ENCODE measurements at places on chromosomes 6 and 20.

DNA sequence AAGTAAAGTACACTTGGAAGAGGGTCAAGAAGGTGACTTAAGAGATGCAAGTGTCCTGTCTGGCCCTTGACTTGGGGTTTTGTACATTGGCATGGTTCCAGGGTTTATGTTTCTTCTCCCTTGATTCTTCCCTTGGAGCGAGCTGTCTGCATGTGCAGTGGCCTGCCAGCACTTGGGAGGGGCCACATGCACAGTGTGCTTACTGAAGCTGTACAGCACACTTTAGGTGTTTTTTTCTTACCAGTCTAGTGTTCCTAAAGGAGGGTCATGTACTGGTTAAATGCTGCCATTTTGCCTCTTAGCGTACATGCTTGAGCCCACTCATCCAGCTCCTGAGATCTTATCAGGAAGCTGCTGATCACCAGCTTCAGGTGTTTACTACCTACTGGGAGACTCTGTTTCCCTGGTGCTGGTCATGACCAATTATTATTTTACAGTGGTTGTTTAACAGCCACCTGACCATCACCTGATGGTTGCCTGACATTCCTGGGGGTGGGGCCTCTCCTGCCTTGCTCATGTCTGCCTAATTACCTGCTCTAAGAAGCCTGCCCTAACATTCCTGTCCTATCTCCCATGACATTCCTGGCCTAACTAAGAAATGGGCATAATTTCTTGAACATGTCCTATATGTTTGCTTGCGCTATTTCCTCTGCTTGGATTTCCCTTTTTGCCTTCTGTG is 182.9 kb downstream of the MCHR2 start:
- DNase-seq: no peak

- DNase-seq: no peak
Observed at GRCh38 chr6:128121190-128121589, 220.3 kb upstream of the THEMIS start.

DNA sequence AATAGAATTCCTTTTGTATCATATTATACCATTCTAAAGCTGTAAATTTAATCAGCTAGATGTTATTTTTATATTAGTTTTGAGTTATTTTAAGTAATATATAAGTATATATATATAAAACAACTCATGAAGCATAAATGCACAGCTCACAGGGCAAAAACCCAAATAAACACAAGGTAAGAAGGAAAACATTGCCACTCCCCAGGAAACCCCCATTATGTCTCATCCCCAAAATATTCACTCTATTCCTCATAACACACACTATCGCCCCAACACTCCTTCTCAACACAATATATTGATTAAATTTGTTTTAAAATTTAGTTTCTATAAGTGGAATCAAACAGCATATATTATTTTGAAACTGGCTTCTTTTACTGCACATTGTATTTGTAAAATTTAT is 98.6 kb upstream of the FAM83B start:
- DNase-seq: no peak

DNA sequence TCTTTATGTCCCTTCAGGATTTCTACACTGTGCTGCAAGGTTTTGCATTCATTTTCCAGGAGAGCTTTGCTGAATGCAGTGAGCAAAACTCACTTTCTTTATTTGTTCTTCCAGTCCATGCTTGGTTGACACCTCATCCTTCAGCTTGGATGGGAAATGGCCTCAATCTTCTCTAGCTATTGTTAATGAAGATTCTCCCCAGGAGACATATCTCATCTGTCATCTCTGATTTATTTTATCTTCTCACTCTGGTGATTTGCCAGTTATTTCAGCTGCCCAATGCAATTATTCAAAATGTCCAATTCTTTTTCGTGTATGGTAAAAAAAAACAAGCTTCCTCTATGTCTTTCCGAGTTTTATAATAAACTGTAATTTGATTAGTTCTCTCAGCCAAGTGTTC is 77.9 kb upstream of the PAK5 start:
- DNase-seq: no peak

- no peak for DNase-seq
Observed at GRCh38 chr20:31890646-31891045, 20.2 kb downstream of the TTLL9 start.

GRCh38 chr20:19952392-19952791 is 64.8 kb upstream of the NAA20 start:
- DNase-seq: no peak

DNA sequence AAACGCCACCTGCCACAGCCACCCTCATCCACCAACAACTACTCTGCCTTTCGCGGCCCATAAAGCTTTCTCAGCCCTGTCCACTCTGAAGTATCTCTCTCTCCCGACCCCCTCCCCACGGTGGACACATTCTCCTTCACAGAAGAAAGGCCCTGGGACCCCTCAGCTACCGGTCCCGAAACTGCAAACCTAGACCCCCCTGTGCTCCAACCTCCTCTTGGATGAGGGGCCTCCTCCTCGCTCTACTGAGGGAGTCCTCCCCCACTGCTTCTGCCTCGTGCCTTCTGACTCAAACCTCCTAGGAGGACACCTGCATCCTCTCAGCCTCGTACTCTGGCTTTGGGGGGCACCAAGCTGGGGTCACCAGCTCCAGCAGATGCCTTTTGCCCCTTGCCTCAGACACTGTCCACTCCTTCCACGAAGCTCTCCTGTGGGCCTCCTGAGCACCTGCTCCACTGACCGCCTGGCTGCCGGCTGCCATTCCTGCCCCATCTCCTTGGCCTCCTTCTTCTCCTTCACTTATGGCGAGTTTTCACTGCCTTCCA is 24.9 kb downstream of the RNASET2 start:
- no peak for DNase-seq

GRCh38 chr20:13458860-13459451 is 179.8 kb downstream of the TASP1 start:
- peak; percentile 22 for DNase-seq

- no peak for DNase-seq
Observed at GRCh38 chr20:63823691-63824311, 7.3 kb downstream of the ZBTB46 start.

DNA sequence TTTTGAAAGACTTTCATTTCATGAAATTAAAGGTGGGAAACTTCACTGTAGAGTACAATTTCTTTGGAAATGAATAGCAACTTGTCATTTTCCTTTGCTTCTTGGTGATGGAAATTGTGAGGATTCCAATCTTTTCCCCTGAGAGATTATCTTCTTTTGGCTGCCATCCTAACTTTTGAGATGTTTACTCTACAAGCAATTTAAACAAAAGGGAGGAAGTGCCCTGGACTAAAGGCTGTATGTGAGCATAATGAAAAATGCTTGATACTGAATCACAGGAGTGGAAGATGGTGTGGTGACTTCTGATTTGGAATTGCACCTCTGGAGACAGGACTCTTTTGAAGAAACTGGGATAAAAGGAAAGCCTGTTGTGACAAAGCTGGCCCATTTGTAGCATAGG is 43.1 kb upstream of the JAG1 start:
- DNase-seq: no peak

- peak; percentile 50 for DNase-seq
Observed at GRCh38 chr6:157632821-157633220, 190.2 kb upstream of the SNX9 start.

- DNase-seq: no peak
Observed at GRCh38 chr20:61067221-61067620, 184.8 kb upstream of the CDH4 start.

DNA sequence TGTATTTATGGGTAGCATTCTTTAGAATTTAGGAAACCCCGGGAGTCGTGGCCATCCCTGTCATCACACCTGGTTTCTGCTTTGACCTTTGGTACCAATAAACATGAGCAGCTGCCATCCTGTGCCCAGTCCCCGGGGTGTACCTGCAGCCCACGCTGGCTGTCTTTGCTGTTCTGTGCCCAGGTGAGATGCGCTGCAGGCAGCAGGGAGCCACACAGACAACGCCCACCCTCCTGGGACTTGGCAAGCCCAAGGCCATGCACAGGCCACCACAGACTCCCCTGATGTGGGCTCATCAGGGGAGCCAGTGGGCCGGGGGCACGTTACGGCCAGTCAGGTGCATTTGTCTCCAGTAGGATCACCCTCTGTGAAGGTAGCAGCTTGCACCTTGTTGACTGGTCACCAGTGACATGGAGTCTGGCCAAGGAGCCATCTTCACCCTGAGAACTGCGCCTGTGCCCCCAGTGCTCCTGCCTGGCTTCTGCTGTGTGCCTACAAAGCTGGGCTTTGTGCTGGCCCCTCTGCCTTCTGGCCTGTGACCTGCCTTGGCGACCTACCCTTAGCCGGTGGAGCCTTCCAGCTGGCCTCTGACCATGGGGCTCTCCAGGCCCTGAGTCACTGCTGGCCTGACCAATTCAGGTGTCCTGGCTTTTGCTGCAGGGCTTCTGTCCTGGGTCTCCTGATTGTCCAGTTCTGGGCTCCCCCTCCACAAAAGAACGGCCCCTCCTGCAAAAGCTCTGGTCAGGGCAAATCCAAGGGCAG is 14.2 kb upstream of the UNC93A start:
- no peak for DNase-seq

GRCh38 chr20:15061955-15062354 is 724.5 kb upstream of the FLRT3 start:
- no peak for DNase-seq

DNA sequence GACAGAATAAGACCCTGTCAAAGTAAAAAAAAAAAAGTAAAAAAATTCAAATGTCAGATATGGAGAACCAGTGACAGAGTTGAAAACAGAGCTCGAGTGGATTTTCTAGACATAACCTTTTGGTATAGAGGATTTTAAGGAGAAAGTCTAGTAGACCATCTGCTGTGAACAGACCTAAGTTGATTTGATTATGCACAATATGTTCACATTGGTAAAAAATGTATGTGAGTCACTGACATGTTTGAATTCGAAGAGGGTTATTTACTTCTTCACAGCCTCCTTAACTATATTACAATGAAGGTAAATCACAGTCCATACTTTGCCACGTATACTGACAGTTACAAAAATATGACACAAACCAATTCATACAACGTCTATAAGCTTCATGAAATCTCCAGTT is 7.4 kb downstream of the TINAG start:
- DNase-seq: no peak

- peak; percentile 4 for DNase-seq
Observed at GRCh38 chr6:74137911-74138310, 441.9 kb downstream of the CD109 start.

DNA sequence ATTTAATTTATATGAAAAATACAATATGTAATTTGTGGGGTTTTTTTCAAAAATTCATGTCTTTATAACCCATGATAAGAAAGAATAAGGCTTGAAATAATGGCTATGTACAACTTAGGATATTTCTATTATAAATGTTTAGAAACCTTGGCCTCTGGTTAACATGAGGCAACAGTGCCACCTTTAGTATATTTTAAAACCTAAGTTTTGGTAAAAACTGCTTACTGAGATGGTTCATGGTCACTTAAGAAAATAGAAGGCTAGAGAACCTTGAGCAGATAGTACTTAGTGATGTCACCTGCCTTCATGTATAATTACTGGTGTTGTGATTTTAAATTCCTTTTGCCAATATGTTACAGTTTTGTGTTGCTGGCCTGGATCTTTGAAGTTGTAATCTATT is 176.4 kb downstream of the ADGB start:
- no peak for DNase-seq

GRCh38 chr20:57762531-57763234 is 52.9 kb upstream of the PMEPA1 start:
- DNase-seq: no peak

- DNase-seq: no peak
Observed at GRCh38 chr6:136774228-136775041, 17.8 kb downstream of the MAP3K5 start.

Data from hepatic stellate cell (primary cell).